ENCODE measurements at places on chromosomes 2 and 18.

DNA sequence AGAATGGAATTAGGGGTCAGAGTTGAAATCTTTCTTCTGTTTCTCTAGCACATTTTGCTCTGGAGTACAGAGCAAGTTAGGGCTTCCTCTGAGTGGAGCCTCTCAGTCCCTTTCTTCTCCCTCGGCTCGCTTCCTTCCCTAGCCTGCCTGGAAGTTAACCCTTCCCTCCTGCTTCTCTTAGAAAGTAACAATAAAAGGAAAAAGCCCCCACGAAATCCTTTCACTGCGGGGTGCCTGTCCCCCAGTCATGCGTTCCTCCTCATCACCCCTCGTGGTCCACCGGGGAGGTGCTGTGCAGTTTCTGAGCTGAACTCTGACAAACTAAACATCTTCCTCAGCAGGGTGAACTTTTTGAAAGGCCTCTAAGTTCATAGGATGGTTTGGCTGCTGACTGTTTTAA is 2.0 kb downstream of the IGFBP2 start:
- no peak for DNase-seq

GRCh38 chr2:196259507-196260481 is 88.4 kb upstream of the STK17B start:
- DNase-seq: no peak

- DNase-seq: no peak
Measured at GRCh38 chr2:10085043-10085667, 4.9 kb upstream of the CYS1 start.

DNA sequence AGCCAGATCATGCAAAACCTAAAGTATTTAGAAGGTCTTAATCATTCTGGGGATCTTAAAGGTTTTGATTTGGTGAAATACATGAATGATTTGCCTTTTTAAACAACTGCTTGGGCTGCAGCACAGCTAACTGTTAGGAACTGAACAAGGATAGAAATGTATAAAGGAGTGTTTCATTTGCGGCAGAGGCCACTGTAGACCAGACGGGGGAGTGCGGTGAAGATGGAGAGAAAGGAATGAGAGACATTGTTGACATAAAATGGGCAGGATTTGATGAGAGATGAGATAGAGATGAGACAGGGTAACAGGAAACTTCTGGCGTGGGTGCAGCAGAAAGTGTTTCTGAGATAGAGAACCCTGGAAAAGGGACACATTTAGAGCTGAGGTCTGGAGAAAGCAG is 308.1 kb downstream of the TMX3 start:
- no peak for DNase-seq

DNA sequence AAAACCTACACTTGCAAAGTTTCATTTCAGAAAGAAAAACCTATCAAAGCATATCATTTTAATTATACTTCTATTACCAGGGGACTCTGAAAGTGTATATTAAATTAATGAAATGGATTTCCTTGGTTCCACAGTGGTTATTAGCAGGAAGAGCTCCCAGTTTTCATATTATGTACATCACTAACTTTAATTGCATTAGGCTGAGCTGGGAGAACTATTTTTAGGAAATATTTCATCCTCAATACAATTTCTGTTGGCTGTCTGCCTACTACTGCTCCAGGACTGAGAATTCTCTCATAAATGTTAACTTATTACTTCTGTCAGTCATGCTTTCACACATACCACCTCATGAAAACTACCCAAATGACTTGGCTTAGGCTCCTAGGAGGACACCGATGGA is 301.4 kb downstream of the CMPK2 start:
- no peak for DNase-seq

- peak; percentile 22 for DNase-seq
Measured at GRCh38 chr2:241772063-241772499, 4.5 kb upstream of the GAL3ST2 start.
